Erythroblast (primary cell): ENCODE measurements at places on chromosomes 2 and 18.

DNA sequence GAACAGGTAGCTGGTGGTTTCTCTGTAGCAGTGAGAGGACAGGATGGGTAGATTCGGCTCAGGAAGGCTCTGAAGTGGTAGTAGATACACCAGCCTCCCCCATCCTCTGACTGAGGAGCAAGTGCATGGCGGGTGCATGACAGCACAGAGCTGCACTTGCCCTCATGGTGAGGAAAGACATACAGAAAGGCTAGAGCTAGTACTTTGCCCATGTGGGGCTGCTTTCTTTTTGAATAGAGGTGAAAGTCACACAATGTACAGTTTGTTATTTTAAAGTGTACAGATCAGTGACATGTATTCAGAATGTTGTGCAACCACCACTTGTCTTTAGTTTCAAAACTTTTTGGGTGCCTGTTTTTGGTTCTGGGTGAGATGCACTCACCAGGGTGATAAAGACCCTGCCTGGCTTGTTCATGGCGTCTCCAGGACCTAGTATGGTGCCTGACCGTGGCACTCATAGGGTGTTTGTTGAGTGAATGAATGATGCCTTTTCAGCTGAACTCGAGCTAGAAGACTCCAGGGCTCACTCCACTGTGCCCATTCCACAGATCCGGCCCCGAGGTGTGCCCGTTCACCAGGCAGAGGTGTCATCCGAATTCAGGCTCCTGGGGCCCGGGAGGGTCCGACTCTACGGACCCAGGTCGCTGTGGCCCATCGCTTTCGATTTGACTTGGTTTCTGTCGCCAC is 421 bp upstream of the VAMP5 start:
- no peak for DNase-seq

- DNase-seq: no peak
These were observed 1293.7 kb upstream of the SLC39A10 start for GRCh38 chr2:194363295-194363694.

DNA sequence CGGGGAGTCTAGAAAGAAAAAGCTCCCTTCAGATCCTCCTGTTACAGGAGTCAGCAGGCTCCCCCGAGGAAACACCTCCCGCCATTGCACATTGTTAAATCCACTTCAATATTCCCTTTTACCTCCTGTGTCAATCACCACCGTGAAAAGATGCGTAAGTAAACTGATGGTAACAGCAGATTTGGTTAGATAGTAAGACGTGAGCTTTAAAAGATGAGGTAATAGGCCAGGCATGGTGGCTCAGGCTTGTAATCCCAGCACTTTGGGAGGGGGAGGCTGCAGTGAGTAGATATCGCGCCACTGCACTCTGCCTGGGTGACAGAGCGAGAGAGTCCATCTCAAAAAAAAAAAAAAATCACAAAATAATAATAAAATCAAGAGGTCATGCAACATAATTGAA is 15.2 kb upstream of the NCL start:
- DNase-seq: no peak

- DNase-seq: no peak
These were observed 375.1 kb upstream of the ID2 start for GRCh38 chr2:8306530-8307351.

- no peak for DNase-seq
These were observed 357.5 kb upstream of the ETAA1 start for GRCh38 chr2:67039517-67040103.

- no peak for DNase-seq
These were observed 33.2 kb downstream of the B3GNT2 start for GRCh38 chr2:62229082-62229605.

DNA sequence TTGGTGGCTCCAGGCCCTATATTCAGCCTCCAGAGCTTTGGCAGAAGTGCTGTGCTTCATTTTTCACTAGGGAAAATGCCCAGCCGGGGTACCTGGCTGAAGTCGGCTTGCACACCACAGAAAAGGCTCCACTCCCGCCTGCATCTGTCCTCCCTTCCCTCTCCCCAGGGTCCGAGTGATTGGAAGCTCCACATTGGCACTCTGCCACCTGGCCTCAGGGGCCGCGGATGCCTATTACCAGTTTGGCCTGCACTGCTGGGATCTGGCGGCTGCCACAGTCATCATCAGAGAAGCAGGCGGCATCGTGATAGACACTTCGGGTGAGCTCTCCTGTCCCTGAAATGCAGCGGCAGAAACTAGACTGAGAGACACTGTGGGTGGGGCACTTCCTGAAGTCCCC is 47.4 kb downstream of the IMPA2 start:
- DNase-seq: no peak

GRCh38 chr2:211611061-211611518 is 927.5 kb downstream of the ERBB4 start:
- no peak for DNase-seq

DNA sequence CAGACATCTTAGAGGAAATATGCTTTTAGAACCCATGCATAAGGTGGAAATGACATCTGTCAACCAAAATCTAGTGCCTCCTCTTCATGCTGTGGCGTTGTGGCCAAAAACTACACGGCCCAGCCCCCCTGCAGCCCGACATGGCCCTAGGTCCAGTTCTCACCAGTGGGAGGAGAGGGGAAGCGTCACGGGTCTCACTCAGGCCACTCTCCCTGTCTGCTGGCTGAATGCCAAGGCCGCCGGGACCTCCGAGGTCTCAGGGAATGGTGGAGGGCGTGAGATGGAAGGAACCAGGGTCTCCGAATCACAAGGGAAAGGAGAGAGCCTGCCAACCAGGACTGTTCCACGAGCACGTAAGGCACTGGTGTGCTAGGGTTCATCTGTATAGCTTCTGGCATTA is 361.0 kb downstream of the ANAPC1 start:
- no peak for DNase-seq

DNA sequence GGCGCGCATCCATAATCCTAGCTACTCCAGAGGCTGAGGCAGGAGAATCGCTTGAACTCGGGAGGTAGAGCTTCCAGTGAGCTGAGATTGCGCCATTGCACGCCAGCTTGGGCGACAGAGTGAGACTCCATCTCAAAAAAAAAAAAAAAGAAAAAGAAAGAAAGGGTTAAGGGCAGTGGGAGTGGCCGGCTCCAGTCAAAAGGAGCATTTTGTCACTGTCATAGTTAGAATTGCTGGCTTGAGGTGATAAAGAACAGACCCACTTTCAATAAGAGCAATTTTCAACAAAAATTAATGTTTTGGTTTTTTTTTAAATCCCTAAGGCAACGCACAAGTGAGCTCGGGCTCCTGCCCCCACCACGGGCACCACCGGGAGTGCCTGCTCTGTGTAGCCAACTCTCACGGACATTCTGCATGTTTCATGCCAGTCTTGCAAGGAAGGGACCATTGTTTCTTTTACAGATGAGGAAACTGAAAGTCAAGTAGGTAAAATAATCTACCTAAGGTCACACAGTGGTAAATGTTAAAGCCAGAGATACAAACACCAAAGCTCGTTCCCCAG is 8.5 kb downstream of the CIB4 start:
- no peak for DNase-seq

DNA sequence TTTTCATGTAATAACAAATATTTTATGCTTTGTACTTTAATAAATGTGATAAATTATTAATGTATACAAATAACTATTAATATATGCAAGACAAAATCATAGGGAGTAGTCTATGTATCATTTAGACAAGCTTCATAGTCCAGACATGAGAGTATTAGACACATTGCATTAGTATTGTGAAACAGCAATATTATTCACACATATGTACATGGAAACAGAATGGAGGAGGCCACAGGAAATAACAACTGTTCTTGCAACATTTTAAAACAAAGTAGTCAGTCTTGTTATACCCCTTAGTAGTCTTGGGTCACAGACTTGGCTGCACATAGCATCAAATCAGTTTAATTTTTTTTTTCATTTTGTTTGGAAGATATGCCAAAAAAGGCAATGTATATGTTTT is 15.8 kb downstream of the DSC1 start:
- DNase-seq: no peak

DNA sequence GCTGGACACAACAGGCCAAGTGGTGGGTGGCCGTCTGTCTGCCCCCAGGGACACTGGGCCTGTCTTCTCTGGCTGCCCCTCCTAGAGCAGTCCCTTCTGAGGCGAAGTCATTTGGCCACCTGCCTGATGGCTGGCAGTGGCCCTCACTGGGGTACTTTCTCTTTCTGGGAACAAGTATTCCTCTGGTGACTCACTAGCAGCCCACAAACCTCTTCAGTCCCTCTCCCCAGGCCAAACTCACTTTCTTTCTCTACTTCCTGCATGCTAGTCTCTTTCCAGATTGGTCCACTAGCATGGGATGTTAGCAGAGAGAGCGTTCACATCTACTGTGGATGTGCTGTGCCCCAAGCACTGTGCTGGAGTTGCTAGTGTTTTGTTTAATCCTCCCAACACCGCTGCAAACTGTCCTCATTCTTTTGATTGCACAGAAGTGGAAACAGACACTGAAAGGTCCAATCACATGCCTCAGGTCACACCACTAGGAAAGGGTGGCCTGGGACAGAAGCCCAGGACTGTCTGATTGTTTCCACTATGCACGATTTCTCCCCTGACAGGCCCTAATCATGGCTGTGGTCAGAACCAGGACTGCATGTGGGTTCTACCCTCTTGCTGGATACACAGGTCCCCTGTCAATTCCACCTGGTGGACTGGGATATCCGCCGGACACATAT is 5.2 kb downstream of the DYSF start:
- peak; percentile 41 for DNase-seq

DNA sequence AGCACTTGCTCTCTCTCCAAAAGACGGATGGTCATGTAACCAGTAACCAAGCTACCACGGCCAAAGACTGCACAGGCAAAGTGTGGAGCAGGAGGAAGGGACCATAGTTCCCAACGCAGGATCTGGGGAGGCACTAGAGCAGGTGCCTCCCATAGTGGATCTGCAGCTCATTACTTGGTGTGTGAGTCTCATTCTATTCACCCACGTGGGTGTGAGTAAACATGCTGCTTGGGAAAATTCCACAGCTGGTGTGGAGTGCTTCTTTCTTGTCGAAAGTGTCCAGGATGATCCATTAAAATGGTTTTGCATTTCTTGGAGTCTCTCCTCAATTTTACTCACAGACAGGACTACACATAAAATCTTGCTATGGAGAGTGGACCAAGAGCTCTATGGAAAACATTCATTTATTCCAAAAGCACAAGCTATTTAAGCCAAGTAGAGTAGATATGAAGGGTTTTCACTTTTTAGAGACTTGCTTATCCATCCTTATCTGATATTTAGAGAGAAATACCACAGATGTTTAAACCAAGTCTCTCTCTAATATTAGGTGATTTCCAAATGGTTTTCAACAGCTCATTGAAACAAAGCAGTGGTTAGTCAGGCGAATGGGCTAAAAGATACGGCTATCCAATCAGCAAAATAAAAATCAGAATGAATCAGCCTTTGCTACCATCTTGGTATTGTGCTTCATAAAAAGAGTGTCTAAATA is 104.3 kb upstream of the CCDC195 start:
- DNase-seq: no peak

- no peak for DNase-seq
These were observed 101.4 kb downstream of the NFATC1 start for GRCh38 chr18:79496978-79497637.

- DNase-seq: peak; percentile 5
These were observed 42.3 kb downstream of the FAM124B start for GRCh38 chr2:224359569-224359968.

- no peak for DNase-seq
These were observed 30.1 kb downstream of the IGFBP5 start for GRCh38 chr2:216665242-216665641.

DNA sequence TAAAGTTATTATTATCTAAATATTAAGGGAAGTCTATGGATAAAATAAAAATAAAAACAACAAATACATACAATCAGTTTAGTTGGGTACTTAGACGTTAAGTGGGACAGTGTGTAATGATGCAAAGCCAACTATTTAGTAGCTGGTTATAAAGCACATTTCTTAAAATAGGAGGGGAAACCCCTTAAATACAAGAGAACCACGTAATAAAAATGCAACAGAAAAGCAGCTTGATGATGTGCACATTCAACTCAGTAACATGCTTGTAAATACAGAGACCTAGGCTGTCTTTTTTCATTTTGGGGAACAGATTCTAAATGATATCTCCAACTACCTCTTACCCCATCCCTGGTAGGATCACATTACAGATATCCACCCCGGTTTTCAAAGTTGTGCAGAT is 134.3 kb upstream of the AQP4 start:
- DNase-seq: no peak

DNA sequence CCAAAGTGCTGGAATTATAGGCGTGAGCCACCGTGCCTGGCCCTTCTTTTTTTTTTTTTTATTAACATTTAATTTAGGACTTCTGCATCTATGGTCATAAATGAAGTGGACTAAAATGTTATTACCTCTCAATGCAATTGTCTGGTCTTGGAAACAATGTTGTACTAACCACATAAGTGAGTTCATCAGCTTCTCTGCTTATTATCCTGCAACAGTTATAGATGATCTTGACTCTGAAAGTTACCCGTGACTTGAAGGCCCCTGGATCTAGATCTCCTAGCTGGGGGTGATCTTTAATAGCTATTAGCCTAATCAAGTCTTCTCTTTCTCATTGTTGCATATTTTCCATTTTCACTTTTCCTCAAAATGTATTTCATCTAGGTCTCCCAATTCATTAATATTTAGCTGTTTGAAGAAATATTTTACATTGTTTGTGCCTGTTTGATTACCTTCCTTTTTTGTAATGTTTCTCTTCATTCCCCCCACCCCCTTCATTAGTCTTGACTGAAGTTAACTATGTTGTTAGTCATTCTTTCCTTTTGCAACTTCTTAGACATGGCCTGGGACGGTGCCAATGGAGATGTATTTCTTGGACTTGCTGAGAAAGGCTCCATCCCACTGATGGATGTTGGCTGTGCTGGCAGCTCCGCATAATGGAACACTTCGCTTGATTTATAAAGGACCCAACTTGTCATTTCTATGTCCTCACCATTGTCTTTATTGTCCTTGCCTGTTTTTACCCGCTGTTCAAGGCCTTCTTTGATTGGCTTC is 141.6 kb upstream of the RIOK3 start:
- DNase-seq: no peak

- DNase-seq: no peak
These were observed 291.4 kb downstream of the CCDC85A start for GRCh38 chr2:56475191-56475590.

- DNase-seq: no peak
These were observed 19.0 kb downstream of the TWSG1 start for GRCh38 chr18:9353596-9353995.

- DNase-seq: no peak
These were observed 17.1 kb upstream of the POU3F3 start for GRCh38 chr2:104836841-104837240.

- DNase-seq: no peak
These were observed 181.4 kb downstream of the ZNF804A start for GRCh38 chr2:184779777-184780176.
